Germinal center (tissue), 1 donor: ENCODE measurements at places on chromosomes 2 and 18.

GRCh38 chr2:207321514-207321913 is 155.8 kb upstream of the KLF7 start:
- DNase-seq, result no peak

GRCh38 chr2:127636248-127637235 is 9.4 kb upstream of the GPR17 start:
- DNase-seq, result no peak

DNA sequence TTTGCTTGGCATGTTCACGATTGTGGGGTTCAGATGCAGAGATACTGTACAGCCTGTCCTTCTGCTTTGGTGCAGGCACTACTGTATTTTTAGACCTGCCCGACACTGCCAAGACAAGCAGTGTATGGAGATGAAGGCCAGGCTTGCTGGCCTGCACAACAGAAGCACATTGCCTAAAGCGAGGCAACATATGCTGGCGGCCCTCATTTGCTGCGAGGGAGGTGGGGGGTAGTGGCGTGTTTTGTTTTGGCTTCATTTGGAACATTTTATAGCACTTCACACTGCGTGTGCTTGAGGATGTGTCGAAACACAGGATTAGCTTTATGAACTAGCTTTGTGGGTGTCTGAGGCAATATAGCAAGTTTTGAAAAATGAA is 27.0 kb downstream of the TMEM182 start:
- DNase-seq, result no peak

- DNase-seq, result no peak
These were observed 120.0 kb upstream of the RBMS1 start for GRCh38 chr2:160613466-160614153.

- DNase-seq, result no peak
These were observed 54.3 kb downstream of the DGKD start for GRCh38 chr2:233408366-233409285.

DNA sequence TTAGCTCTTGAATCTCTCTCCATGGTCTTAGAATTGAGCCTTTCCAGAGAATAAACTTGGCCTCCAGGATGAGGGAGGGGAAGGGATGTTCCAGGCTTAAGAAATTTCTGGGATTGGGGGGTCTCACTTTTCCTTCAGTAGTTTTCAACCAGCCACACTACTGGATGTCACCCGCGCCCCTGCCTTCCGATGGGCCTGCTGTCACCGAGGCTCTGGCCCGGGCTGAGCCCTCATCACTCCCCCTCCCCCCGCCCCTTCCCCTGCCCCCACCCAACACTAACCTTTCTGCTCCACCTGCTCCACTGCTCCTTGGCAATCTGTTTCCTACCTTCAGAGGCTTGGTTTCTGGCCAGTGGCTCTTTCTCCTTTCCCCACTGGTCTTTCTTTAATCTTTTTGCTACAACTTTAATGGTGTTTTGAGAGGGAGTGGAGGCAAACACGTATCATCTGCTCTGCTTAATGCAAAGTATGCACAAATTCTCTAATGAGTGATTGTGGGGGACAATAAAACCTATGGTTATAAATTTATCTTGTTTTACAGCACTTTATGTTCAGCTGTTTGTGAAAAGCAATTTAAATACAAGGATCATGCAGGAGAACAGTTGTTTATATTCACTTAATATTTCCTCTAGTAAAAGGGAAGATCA is 155.1 kb downstream of the WDSUB1 start:
- no peak for DNase-seq

DNA sequence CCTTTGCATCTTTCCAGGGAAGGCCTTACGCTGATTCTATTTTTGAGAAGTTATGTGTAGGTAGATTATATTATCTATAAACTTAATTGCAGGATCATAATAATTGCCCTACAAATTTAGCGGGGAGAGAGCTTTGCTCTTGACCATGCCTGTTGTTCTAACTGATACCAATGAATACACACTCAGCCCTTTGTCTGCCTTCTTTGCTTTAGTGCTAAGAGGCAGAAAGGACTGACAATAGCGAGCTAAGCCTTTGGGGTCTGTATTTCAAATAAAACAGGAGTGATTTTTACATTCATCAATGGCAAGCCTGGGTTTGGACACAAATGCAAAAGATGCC is 115.3 kb upstream of the STON1 start:
- no peak for DNase-seq

- no peak for DNase-seq
These were observed 166.4 kb upstream of the PXDN start for GRCh38 chr2:1910592-1911246.

- no peak for DNase-seq
These were observed 26.3 kb downstream of the IRS1 start for GRCh38 chr2:226773291-226773690.

GRCh38 chr2:8413589-8414135 is 268.2 kb upstream of the ID2 start:
- DNase-seq, result no peak

GRCh38 chr18:5463390-5463789 is 80.4 kb downstream of the EPB41L3 start:
- no peak for DNase-seq

- DNase-seq, result no peak
These were observed 7.7 kb downstream of the MAPRE3 start for GRCh38 chr2:26978061-26978596.

GRCh38 chr18:34904994-34905393 is 136.2 kb upstream of the MAPRE2 start:
- no peak for DNase-seq

DNA sequence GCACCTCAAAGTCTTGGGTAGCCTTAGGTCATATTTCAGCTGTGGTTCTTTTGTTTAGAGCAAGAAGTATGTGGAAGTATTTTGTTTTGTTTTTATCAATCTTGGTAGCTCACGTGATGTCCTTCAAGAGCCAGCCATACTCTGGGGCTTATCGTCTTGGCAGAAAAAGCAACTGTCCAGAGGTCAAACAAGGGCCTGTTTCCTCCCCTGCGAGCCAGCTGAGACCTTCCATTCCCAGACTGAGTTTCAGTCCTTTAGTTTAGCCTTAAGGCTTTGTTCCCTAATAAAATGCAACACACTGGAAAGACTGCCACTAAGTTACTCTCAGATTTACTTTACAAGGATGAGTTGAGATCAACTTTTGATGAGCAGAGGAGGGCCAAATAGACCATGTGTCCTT is 63.5 kb downstream of the TXNL1 start:
- DNase-seq, result no peak

DNA sequence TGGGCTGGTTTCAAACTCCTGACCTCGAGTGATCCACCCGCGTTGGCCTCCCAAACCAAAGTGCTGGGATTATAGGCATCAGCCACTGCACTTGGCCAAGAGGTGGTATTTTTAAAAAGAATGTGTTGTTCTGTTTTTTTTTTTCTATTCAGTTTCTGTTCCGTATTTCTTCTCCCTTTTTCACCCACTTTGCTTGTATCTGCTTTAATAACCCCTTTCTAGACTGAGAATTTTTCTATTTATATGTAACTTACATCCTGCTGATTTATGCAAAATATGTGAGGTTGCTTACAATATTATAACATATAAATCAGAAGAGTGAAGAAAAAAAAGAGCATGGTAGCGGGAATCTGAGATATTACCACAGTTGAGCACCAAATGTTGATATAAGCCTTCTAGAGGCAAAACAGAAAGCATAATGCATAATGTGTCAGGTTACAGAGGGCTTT is 17.2 kb upstream of the LYPD6B start:
- DNase-seq, result peak; percentile 62

- no peak for DNase-seq
These were observed 50.4 kb upstream of the MCM6 start for GRCh38 chr2:135926605-135927004.

DNA sequence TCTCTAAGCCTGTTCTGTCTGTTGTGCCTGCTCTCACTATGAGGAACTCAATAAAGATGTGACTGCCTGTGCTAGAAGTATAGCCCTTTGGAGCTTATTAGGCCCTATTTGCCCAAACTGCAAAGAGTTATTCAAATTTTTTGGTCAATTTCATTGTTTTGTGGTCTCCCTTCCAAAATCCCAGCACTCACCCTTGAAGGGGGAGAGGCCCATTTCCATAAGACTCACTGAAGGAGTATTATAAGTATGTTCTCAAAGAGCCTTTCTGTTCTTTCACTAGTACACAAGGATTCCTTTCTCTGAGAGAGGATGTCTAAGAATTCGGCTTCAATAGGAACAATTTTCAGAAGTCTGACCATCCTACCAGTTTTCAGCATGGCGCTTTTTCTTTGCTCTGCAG is 641.9 kb upstream of the REG3G start:
- DNase-seq, result no peak

GRCh38 chr2:99101697-99102096 is 39.8 kb upstream of the C2orf15 start:
- no peak for DNase-seq

DNA sequence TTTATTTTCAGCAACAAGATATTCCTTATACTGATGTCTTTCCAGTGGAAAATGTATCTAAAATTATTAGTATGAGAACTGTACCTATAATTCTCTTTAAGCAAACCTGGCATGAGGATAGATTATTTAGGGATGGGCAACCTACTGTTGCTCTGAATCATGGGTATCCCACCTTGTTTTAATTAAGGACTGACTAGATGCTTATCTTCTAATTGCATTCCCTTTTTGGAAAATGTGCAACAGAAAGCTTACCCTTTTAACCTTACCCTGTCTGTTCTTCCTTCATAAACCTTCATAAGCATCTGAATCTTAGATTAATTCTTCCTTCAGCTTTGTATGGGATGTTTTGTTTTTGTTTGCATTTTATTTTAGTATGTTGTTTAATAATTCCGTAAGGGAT is 110.3 kb downstream of the TAF4B start:
- no peak for DNase-seq

GRCh38 chr2:143148757-143149156 is 19.5 kb downstream of the ARHGAP15 start:
- no peak for DNase-seq

- DNase-seq, result no peak
These were observed 97.4 kb downstream of the OSBPL6 start for GRCh38 chr2:178291703-178292102.

- DNase-seq, result no peak
These were observed 5.4 kb upstream of the ITGB6 start for GRCh38 chr2:160205505-160205904.
